ENCODE measurements at places on chromosomes 2 and 18. TPM values are rescaled to one million over a fixed set of nuclear protein-coding genes. Genes with fewer than 3 reads are reported as not detected.

NAT8 gene
- not detected for total RNA-seq

GBX2 gene
- 0.66 TPM for total RNA-seq

ZEB2 gene
- 50.1 TPM for total RNA-seq

IFIH1 gene
- 9.3 TPM for total RNA-seq

IL36B gene
- not detected for total RNA-seq

NOL4 gene
- total RNA-seq = not detected

MAPRE3 gene
- 4.2 TPM for total RNA-seq

GTF2A1L gene
- 0.43 TPM for total RNA-seq

RTKN gene
- 9.4 TPM for total RNA-seq

ZSCAN30 gene
- 21.0 TPM for total RNA-seq

EMILIN1 gene
- total RNA-seq = 203 TPM

CD8B2 gene
- not detected for total RNA-seq

SERPINB13 gene
- total RNA-seq = not detected

All from placental pericyte (primary cell).